ENCODE measurements at places on chromosomes 3 and 15. TPM values are rescaled to one million over a fixed set of nuclear protein-coding genes. Genes with fewer than 3 reads are reported as not detected.

GRCh38 chr15:47412802-47413201 is 304.5 kb upstream of the SEMA6D start:
- no peak for DNase-seq

CDV3 gene
- 184 TPM for total RNA-seq

DNA sequence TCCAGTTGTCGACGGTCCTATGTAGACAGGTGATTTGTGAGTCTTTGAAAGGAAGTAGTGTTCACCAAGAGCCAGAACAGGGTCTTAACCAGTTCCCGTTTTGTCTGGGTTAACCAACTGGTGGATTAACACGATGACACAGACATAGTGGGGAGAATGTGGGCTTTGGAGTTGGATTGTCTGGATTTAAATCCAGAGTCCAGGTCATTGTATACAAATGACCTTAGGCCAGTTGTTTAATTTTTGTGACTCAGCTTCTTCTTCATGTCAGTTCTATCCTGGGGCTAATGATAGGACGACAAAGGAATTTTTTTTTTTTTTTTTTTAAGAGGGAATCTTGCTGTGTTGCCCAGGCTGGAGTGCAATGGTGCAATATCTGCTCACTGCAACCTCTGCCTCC is 126.7 kb downstream of the LPP start:
- no peak for DNase-seq

- DNase-seq: no peak
These were observed 13.7 kb upstream of the PTPRG start for GRCh38 chr3:61547625-61548024.

PDCD6IP gene
- 266 TPM for total RNA-seq

GRCh38 chr15:40471808-40472150 is 995 bp downstream of the CHST14 start:
- peak; percentile 70 for DNase-seq

DNA sequence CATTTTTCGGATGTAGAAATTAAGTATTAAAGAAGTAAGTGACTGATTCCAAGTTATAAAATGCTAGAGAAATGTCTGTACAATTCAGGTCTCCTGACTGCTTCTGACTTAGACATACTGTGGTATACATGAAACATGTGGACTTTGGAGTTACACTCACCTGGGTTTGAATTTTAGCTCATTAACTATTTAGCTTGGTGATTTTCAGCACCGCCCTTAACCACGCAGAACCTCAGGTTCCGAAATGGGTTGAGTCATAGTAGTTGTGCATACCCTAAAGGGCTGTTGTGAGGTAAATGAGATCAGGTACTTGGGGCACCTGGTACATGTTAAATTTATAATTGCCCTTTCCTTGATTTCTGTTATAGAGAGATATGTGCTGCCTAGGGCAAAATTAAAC is 32.9 kb upstream of the UTS2B start:
- no peak for DNase-seq

CPLX3 gene
- total RNA-seq: not detected

FAM240A gene
- not detected for total RNA-seq

DNA sequence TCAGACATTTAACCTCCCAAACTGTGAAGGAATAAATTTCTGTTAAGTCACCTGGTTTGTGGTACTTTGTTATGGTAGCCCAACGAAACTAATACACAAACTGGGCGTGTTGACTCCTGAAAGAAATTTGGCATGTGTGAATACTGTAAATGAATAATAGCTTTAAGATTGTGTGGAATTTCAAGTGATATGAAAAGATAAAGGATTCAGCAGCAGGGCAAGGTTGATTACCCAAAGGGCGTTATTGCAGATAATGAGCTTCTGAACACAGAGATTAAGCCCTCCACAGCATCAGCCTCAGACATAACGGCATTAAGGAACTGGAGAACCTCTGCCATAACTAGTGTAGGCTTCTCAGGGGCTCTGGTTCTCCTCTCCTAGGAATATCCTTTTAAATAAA is 451.5 kb upstream of the NECTIN3 start:
- no peak for DNase-seq

DNA sequence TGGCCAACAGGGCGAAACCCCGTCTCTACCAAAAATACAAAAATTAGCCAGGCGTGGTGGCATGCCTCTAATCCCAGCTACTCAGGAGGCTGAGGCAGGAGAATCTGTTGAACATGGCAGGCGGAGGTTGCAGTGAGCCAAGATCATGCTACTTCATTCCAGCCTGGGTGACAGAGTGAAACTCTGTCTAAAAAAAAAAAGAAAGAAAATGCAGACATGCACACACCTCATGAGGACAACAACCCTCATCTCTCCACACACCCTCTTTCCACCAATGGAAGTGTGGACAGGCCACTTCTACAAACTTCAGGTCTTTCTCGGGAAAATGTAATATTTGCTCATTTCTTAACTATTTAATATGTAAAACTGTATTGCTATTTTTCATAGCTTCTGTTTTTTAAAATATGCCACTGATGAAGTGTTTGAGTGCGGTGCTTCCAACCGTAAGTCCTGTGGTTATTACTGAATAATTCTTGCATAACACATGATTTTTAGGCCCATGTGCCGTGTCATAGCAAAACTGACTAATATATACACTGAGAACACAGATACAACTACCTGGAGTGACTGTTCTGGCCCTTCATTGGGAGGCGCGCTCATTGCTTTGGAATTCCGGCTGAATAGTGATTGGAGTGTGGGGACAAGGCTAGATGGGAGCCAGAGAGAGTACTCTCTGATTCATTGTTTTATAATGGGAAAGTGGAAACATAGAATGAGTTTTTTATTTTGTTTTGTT is 23.1 kb downstream of the LRRC31 start:
- no peak for DNase-seq

GRCh38 chr3:110598847-110599490 is 472.6 kb upstream of the NECTIN3 start:
- DNase-seq: no peak

GRCh38 chr3:185971579-185971978 is 33.8 kb upstream of the TRA2B start:
- no peak for DNase-seq

DNA sequence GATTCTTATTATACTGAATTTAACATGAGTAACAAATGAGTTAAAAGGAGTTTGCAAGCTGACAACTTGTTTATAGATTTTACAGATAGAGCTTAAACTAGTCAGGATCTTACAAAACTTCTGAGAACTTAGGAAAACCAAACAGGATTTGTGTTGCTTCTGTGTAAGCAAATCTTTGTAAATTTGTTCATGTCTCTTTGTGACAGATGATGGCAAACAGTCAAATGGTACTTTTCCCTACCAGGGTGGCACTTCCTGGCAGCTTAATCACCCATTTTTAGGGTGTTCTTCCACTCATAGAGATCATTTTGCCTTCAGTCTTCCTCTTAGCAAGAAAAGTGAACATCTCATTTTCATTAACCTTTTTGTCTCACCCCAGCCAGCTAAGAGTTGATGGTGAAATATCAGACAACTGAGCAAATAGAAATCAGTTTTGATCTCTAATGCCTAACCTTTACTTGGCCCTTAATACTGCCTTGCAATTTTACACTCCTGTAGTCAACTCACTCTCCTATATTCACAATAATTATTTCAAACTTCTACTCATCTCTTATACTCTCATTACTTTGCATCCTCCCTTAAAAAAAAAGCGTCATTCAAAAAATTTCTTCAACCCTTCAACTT is 23.7 kb upstream of the NECTIN3 start:
- DNase-seq: no peak

SHF gene
- total RNA-seq: 7.1 TPM

GRCh38 chr3:134205451-134205850 is 45.2 kb downstream of the RYK start:
- DNase-seq: no peak

PLEKHO2 gene
- total RNA-seq: 62.8 TPM

- peak; percentile 71 for DNase-seq
These were observed 15.5 kb downstream of the RGMA start for GRCh38 chr15:93073465-93073952.

GRCh38 chr3:82416830-82417229 is 655.4 kb upstream of the GBE1 start:
- no peak for DNase-seq

DNA sequence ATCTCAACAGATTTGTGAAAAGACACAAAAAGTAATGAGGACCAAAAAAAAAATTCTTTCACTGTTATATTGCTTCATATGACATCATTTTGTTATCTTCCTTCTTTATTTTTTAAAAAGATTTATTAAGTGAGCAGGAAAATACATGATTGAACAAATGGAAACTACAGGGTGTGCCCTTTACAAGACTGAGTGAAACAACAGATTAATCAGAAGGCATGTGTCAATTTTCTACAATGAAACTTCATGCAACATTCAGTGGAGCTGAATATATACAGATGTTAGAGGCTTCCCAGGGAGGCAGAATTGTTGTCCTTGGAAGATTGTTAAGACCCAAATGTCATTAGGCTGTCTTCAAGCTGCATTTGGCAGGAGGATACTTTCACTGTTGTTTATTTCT is 28.4 kb upstream of the SLC2A2 start:
- no peak for DNase-seq

DNA sequence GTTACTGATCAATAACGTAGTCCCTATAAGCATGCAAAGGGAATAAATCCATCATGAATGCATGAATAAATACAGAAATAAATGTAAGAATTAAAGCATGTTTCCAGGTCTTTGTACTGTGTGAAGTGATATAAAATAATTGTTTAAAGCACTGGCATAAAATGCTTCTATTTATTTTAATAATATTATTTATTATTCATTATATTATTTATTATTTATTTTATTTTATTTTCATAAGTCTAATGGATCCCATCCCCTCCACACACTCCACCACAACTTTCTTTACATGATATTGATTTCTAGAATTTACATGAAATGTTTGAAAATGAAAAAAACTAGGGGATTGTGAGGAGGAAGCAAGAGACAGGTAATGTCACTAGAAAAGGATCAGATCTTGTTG is 73.5 kb downstream of the MCF2L2 start:
- DNase-seq: no peak

TPRG1 gene
- total RNA-seq: 22.3 TPM
